ENCODE measurements at places on chromosomes 2 and 18.

GRCh38 chr2:232388324-232388891, 9.9 kb downstream of the ALPP start:
- peak; percentile 51 for DNase-seq

GRCh38 chr18:33603454-33603853, 25.4 kb downstream of the ASXL3 start:
- no peak for DNase-seq

- DNase-seq = no peak
Measured at GRCh38 chr18:58195278-58195765, 151.3 kb downstream of the NEDD4L start.

DNA sequence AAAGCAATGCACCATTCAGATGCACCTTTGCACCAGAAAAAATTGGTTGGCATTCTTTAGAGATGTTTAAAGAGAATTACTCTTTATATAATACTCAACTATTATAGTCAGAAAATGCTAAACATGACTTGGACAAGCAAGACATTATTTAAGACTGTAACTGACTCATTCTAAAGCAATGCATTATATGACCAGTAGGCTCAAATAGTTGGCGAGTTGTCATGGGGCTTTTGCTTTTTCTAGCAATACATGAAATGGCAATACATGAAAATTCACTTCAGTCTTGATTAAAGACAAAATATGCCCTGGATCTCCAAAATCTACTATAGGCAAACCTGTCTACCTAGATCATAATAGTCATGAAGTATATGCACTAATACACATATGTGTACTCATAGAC, 216.9 kb upstream of the VWC2L start:
- DNase-seq = no peak

- no peak for DNase-seq
Measured at GRCh38 chr2:209713219-209713618, 58.4 kb upstream of the UNC80 start.

- DNase-seq = no peak
Measured at GRCh38 chr2:80515964-80516363, 211.4 kb upstream of the LRRTM1 start.

DNA sequence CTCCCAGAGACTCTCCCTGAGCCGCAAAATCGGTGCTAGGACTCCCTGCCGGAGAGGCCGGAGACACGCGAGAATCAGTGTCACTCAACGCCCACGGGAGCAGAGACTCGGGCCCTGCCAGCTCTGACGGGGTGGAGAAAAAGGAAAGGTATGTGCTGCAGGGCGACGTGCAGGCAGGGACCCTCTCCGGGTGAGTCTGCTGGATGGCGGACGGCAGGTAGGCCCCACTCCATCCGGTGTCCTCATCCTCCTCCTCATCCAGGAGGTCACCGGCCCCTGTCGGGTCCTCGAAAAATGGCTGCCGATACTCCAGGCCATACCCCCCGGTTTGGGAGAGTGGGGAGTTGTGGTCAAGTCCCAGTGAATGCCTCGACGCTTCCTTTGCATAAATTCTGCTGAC, 110.7 kb downstream of the PMAIP1 start:
- no peak for DNase-seq

- DNase-seq = no peak
Measured at GRCh38 chr2:151853070-151853758, 25.0 kb upstream of the ARL5A start.

DNA sequence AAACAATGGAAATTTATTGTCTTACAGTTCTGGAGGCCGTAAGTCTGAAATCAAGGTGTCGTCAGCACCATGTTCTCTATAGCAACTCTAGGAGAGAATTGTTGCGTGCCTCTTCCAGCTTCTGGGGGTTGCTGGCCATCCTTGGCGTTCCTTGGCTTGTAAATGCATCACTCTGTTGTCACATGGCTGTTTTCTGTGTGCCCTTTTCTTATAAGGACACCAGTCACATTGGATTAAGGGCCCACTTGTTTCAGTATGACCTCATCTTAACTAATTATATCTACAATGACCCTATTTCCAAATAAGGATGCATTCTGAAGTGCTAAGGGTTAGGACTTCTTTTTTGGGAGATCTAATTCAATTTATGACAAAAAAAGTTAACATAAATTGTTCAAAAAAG, 1.4 kb upstream of the PLEK start:
- no peak for DNase-seq

GRCh38 chr18:8951491-8951890, 151.0 kb upstream of the NDUFV2 start:
- no peak for DNase-seq

DNA sequence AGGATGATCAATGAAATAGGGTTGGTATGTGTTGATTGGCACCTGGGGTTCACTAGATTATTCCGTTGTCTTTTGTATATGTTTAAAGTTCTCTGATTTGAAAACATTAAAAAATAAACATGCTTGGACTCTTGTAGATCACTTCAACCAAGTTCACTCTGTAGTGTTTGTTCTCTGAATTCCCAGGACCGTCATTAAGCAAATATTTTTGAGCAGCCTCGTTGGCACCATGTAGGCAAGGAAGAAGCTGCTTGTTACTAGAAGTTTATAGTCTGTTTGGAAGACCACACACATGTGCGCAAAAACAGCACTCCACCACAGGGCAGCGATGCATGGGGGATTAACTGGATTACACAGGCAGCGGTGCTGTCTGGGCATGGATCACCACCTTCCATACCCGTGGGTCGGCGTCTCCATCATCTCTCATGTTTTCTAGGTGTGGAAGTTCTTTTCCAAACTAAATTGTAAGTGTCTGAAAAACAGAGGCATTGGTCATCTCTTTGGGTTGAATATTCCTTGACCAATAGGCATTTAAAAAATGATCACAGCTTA, 212.2 kb downstream of the FHOD3 start:
- no peak for DNase-seq

DNA sequence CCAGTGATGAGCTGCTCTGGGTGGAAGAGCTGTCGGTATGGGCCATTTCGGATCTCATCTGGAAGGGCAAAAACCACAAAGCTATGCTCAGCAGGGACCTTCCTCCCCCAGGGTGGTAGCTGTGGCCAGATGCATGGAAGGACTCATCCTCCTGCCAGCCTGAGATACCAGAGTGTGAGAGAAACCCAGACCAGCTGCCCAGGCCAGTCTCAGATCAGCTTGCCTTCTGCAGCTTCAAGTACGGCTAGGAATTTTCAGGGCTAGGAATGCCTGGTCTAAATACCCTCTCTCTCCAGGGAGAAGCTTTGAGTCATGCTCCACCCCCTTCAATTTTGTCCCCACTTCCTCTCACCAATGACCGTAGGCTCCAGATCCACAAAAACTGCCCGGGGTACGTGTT, 1.4 kb upstream of the TUBA4B start:
- DNase-seq = no peak
